ENCODE measurements at places on chromosomes 13 and 19.

- DNase-seq = no peak
Measured at GRCh38 chr19:45781214-45782161, 802 bp downstream of the DMPK start.

GRCh38 chr13:111548301-111548700, 227.9 kb downstream of the TEX29 start:
- DNase-seq = no peak

DNA sequence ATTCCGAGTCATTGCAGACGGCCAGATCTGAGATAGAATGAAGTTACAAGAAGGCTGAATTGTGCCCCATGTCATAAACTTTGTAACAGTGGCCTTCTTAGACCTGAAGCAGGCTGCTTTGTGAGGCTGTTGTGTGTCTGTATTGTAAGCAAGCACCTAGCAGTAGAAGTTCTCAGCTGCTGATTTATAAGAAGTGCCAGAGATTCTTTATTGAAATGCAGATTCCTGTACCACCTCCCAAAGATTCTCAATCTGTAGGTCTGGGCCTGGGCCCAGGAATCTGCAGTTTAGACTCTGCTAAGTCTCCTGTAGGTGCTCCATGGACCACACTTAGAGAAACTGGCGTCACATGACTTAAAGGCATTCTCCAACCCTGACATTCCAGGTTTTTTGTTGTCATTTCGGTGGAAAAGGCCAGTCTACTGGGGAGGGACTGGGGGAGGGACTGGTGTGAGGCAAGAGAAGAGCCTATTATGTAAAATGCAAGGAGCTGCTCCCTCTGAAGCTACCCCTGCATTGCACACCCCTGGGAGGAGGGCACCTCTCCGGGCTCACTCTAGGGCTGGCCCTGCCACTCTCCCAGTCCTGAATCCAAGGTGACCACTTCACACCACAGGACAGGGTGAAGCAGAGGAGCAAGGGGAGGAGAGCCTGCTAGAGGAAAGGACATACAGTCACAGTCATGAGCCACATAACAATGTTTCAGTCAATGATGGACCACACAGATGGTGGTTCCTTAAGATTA, 769 bp upstream of the TMEM272 start:
- no peak for DNase-seq

DNA sequence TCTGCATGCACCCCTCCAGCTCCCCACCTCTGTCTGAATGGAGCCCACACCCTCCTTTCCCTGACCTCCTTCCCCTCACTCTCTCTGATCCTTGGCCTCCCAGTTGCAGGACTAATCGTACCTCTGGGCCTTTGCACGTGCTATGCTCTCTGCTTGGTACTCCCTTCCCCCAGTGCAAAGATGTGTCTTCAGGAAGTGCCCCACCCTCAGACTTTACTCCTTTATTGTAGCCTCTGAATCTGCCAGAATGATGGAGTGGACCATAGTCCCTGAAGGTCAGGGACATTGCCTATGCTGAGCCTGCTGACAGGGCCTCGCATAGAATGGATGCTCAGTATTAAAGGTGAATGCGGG, 1.3 kb upstream of the JUND start:
- no peak for DNase-seq

GRCh38 chr13:38045278-38046048, 175.9 kb upstream of the TRPC4 start:
- DNase-seq = no peak

All from head of caudate nucleus (tissue), 42 donors.